Activated naive CD4-positive, alpha-beta T cell treated with anti-CD3 and anti-CD28 coated beads, Interleukin-2, amount 50 U/mL, for 72 hours (primary cell): ENCODE measurements at places on chromosomes 7 and 10.

GRCh38 chr10:121131426-121132265 is 280.5 kb downstream of the WDR11 start:
- DNase-seq, result no peak

GRCh38 chr7:82007315-82007714 is 237.5 kb upstream of the HGF start:
- DNase-seq, result no peak

DNA sequence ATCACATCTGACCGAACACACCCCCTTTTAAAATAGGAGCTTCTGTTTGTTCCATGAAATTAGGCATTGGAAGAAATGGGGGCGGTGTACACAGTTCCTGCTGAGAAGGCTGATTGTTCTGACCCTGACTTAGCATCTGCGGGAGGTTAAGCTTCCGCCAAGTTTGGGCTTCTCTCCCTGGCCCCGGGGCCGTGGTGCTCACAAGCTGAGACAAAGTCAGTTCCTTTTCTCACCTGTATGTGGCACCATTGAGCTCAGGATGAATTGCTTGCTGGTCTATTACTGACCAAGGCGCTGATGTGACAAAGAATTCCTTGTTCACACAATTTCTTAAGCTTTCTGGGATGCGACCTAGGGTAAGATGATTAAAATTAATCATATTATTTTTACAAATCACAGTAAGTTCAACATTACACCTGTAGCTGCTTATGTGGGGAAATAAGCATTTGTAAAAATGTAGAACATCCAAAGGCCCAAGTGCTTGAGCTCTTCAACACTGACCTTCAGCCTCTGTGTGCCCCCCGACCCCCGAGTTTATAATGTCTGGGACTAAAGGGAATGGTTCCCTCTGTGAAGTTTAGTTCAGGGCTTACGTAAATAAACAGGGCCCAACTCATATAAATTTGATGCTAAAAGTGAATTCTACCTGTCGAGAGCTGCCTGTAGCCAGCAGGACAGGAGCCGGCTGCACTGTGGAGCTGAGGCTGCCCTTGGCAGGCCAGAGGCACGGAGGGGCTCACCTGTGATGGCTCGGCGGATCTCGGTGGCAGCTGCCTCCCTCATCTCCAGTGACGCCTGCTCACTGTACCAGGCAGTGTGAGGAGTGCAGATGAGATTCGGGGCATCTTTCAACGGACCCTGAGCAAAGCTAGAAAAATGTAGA is 50.8 kb downstream of the ZRANB1 start:
- DNase-seq, result peak; percentile 49

GRCh38 chr10:326894-327635 is 191.8 kb downstream of the ZMYND11 start:
- no peak for DNase-seq

- no peak for DNase-seq
Measured at GRCh38 chr10:43622038-43622437, 15.8 kb downstream of the ZNF485 start.

DNA sequence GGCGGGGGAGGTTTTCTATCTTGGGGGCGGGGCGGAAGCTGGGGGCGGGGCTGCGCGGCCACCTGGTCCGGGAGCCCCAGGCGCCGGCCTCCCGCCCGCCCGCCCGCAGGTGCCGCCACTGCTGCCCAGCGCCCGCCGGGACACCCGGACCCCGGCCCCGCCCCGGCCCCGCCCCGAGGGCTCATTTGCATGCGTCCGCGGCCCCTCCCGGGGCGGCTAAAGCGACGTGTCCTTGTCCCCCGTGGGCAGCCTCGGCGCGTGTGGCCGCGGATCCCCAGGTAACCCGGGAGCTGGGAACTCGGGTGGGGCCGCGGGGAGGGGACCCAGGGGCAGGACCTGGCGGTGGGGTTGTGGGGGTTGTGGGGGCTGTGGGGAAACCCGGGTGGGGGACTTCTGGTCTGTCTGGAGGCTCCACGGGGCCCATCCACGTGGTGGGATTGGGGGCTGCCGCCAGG is at the start of gene BHLHA15:
Gene BHLHA15 (plus strand): TSS at position 219 of the 455 bp plus-strand sequence. CDS start 871 bp downstream, outside the sequence.
- DNase-seq, result peak; percentile 23
